ENCODE measurements at places on chromosomes 6 and 20.

GRCh38 chr20:63471717-63471980, 806 bp downstream of the KCNQ2 start:
- no peak for DNase-seq

GRCh38 chr6:5499644-5500306, 238.5 kb downstream of the FARS2 start:
- no peak for DNase-seq

- no peak for DNase-seq
Observed at GRCh38 chr6:97026298-97026697, 101.8 kb downstream of the KLHL32 start.

GRCh38 chr6:131049608-131050007, 13.4 kb downstream of the EPB41L2 start:
- no peak for DNase-seq

DNA sequence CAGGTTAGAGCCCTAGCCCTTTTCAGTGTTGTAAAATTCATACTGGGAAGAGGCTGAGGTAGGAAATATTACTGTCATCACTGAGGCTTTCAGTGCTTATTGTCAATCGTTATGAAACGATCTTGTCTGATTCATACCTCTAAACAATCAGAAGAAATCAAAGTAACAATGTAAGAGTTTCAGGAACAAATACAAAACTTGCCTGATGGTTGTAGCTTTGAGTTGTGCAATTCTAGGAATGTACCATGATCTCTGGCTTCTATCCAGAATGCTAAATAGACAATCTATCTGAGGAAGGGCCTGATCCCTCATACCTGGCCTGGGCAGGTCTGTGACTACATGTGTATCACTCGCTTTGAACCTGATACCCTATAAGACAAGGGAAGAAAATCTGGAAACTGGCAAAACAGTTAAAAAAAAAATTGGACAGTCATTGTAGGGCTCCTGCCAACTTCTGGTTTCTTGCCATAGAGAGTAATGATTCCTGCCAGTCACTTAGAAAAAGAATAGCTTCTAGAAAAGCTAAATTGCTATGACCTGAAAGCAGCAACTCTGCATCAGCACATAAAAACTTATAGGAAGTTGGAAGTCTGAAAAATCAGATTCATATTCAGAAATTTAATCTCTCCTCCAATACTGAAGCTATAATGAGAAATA, 234.7 kb downstream of the BTBD9 start:
- peak; percentile 49 for DNase-seq

- peak; percentile 53 for DNase-seq
Observed at GRCh38 chr6:43368259-43369160, 937 bp downstream of the ZNF318 start.

- no peak for DNase-seq
Observed at GRCh38 chr20:47183367-47183766, 173.1 kb downstream of the ZMYND8 start.

DNA sequence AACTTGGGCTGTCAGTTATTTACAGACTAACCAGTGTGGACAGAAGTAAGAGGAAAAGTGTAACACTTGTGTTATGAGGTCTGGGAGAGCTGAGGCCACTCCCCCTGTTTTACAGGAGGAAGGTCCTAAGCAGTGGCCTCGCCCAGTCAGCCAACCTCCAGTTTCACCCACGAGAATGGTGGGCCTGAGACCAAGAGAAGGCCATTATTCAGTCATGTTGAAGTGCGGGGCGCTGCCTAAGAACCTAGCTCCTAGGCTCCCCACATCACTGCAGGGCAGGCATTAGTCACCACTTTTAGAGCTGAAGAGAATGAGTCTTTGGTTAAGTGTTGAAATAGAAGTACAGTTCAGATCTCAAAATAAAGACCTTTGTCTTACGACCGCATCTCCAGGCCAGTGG, 27.9 kb downstream of the CDYL start:
- no peak for DNase-seq

DNA sequence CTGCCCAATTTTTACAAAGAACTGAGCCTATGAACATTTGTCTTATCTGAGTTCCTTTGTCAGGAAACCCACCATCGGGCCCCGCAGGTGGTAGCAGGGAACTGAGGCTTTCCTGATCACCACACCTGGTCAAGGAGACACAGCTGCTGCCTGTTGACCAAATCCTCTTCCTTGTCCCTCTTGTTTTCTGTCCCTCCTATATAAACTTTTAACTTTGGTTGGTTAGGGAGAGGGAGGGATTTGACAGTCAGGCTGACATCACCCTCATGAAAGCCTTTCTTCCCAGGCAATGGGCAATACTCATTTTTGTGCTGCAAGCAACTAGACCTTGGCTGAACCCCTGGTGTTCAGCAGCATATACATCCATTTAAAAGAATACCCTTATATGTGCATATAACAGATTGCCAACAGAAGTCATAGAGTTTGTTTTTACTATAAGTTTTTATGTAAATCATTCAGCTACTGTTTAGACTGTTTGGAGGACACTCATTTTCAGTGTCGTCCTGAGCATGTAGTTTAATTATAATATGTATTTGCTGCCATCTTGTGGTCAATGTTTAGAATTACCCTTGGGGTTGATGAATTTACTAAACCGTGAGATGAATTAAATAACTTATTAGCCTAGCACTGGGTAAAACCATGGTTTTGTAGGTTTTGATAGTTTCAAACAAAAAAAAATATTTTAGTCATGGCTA, 17.0 kb downstream of the CRISP1 start:
- DNase-seq, result no peak

DNA sequence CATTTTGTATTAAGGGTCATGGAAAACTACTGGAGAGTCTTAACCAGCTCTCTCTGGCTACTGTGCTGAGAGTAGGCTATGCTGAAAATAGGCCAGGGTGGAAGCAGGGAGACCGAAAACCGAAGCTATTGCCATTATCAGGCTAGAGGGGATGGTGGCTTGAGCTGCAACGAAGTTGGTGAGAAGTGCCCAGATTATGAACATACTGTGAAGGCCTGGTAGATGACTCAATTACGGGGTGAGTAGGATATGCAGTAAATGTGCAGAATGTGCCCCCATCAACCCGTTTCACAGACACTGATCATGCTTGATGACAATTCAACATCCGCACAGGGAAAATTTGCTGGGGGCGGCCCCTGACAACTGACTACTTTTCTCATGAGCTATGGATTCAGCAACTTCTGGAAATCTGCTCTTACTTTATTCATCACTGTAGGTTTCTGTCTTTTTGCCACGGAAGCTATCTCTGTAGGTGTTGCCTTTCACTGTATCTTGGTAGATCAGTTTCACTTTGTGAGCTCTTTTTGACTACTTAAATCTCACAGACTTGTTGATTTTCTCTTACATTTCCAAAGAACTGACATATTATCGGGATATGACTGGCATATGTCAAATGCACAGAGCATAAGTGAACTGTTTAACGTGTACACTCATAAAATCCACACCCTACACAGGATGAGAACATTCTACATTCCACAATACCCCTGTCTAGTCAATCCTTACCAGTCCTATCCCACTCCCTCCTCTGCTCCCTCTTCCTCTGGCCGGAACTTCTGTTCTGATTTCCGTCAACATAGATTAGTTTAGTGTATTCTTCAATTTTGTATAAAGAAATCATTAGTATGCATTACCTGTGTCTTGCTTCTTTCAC, 15.5 kb upstream of the MEP1A start:
- DNase-seq, result no peak

GRCh38 chr6:130944486-130944885, 117.3 kb downstream of the SMLR1 start:
- DNase-seq, result no peak

DNA sequence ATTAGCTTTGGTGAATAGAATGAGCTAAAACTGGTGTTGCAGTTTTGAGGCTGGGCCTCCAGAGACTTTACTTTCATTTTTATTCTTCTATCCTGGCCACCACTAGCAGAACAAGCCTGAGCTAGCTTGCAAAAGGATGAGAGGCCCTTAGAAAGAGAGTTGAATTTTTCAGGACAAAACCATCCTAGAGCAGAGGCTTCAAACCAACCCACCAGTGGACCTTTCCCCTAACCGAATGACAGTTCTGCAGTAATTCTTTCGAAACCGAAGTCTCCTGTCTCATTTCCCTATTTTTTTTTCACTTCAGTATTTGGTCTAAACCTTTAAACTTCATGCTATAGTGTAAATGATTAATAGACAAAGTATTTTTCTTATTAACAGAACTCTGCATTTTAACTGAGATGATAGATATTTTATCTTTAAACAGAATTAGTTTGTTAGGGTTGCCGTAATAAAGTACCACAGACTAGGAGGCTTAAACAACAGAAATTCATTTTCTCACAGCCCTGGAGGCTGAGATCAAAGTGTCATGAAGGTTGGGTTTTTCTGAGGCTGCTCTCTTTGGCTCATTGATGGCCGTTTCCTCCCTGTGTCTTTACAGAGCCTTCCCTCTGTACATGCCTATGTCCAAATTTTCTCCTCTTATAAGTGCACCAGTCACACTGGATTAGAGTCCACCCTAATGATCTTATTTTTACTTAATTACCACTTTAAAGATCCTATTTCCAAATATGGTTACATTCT, 80.6 kb upstream of the PAK5 start:
- no peak for DNase-seq

DNA sequence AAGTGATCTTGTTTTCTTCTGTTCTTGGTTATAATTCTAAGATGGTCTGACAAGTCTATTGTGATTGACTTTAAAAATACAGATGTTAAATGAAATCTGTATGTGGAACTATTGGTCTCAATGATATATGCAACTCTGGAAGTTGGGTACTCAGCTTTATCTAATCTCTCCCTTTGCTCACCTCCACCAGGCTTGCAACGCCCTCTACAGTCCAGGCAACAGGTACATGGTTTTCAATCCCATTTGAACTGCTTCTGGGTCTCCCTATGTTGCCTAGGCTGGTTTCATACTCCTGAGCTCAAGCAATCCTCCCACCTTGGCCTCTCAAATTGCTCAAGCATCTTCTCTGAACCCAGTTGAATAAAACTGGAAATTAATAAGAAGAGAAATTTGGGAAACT, 25.6 kb upstream of the HLA-DQB1 start:
- DNase-seq, result peak; percentile 52

DNA sequence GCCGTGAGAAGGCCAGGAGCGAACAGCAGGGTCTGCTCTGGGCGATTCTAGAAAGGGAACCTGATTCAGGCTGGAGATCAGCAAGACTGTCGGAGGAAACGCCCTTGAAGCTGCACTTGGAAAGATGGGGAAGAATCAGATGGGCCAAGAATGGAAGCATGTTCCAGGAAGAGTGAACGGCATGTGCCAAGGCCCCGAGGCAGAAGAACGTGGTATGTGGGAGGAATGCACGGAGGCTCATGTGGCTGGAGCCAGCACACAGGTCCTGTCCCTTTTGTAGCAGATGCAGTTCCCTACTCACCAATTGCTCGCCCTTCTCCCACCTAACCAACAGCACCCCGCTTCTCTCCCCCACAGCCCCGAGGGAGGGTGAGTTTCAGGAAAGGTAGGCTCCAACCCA, 180.6 kb downstream of the TFAP2C start:
- DNase-seq, result no peak

GRCh38 chr20:46835418-46835817, 59.2 kb upstream of the EYA2 start:
- DNase-seq, result no peak

DNA sequence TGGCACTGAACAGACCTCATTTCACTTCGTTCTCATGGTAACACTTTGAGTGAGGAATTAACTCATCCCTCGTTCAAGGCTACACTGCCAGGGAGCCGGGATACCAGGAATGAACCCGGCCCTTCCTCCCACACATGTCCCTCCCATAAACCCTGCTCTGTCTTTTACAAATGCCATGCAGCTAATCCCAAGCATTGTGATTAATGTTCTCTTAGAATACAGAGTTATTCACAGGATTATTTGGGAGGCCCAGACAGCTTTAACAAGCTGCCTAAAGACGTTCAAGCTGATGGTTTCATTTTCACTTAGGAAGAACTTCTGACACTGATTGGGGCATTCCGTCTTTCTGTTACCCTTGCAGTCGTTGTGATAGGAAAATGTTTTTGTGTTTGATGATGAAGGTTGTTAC, 42.5 kb upstream of the CD83 start:
- DNase-seq, result peak; percentile 6

DNA sequence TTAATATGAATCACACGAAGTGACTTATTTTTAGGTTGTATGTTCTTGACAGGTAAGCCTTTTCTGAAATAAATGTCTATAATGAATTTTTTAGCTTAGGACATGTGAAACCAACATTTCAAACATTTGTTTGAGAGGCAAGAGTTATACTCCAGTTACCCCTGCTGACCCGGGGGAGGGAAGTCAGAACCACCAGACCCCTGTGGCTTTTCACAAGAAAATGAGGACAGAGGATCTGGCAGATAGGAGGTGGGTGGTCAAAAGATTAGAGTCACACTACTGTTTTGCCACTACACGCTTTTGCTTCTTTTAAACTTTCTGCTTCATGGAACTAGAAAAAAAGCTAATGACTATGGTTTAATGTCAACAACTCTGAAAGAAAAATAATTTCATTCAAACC, 27.5 kb upstream of the ADGRF4 start:
- DNase-seq, result no peak

- peak; percentile 61 for DNase-seq
Observed at GRCh38 chr6:13762611-13763441, 51.2 kb upstream of the RANBP9 start.

DNA sequence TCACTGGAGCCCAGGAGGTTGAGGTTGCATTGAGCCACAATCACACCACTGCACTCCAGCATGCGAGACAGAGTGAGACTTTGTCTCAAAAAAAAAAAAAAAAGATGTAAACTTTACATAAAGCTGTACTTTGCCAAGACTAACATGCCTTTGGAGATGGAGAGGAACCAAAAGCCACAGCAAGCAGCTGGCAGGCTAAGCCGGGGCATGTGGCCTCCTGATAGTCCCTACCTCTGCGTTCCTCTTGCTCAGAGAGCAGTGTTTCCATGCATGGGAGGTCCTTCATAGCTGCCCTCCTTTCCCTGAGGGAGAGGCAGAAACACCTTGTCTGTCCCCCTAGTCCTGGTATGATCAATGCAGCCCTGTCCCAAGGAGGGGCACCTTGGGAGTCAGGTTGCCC, 35.2 kb downstream of the SPATA2 start:
- DNase-seq, result no peak

GRCh38 chr6:161590961-161591627, 317.2 kb upstream of the AGPAT4 start:
- no peak for DNase-seq

GRCh38 chr20:50101887-50102286, 11.1 kb downstream of the UBE2V1 start:
- no peak for DNase-seq

DNA sequence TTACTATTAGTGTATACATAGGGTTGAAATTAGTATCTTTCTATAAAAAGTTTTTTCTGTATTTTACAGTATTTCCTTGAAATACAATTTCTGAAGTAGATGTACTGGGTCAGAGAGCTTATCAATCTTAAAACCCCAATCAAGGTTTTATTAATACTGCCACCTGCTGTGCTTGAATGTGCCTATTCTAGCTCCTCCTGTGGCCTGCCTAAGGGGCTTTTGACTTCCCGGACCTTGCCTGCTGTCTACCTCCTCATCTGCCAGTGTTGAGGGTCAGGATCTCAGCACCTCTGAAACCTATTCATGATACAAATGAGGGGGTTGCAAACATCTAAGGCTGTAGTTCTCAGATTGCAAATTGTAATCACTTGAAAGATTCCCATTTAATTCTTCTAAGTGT, 9.2 kb downstream of the PACRG start:
- no peak for DNase-seq
